ENCODE measurements at places on chromosomes 12 and 14.

DNA sequence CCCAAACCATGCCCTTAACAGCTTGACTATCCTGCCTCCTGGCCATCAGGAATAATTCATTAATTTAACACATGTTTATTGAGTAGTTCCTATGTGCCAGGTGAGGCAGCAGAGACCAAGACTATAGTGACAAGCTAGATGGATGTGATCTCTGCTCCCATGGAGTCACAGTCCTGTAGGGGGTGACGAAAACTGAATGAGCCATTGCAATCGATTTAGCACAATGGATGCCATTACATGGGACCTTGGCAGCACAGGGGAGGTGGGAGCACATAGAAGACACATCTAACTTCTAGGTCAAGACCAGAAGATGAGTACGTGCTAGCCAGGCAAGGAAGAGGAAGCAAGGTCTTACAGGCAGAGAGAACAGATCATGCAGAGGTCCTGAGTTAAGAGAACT, 68.7 kb downstream of the NOS1 start:
- DNase-seq, result no peak

DNA sequence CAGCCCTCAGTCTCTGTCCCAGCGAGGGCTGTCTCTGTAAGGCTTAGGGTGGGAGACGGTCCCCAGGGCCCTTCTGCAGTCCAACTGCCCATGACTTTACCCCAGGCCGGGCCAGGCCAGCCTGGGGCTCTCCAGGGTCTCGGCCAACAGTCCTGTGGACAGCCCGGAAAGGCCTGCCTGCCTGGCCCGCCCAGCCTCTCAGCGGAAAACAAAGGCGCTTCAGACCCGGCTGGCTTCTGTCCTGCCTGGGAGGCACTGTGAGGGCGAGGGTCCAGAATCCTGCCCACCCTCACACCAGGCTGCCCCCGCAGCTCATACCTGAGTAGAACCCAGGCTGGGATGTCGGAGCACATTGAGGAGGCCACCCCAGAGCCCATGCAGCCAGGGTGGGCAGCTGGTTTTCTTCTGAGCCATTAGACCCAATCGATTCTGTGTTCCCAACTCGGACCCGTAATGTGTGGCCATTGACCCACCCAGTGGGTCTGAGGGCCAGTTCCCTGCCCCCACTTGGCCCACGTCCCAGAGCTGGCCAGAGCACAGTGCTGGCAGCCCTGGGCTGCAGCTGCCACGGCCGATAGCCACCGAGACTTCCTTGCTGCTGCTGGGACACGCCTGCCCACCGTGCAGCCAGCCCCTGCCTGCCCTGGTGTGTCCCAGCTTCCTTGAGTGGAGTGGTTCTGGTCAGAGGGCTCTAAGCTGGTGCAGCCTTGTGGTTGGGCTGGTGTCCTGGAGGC, 1.6 kb downstream of the CRIP2 start:
- DNase-seq, result no peak

DNA sequence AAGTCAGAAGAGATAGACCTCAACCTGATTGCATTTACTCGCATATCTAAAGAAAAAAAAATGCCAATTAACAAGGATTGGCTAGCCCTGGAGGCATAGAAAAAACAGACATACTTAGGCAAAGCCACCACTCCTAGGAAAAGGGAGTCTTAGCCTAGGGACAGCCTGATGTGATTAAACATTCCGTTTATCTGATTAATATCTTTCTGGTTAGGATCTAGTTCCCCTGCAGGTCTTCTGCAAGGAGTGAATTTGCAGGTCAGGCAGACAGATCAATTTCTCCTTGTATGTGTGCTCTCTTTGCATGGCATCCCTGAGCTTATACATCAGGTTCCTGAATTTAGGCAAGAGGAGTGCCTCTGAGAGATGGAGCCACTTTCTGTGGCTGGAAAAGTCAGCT, 70.5 kb downstream of the ESRRB start:
- no peak for DNase-seq

- no peak for DNase-seq
Observed at GRCh38 chr12:12219664-12220063, 47.2 kb downstream of the LRP6 start.

DNA sequence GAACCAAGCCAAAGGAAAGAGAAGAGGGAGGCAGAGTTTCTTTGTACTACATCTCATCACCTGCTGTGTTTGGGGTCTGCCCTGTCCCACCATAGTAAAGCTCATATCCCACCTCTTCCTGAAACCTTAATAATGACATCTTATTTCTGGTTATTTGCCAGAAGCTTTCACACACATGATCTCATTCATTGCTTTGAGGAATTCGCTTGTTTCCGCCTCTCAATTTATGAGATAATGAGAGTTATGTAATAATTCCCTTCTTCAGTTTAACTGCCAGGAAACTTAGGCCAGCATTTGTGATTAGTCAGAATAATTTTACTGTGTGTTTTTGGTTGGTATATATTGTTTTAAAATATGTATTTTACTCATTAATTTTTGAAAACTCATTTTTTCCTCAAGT, 205.2 kb downstream of the CACNA1C start:
- DNase-seq, result no peak

- peak; percentile 83 for DNase-seq
Observed at GRCh38 chr14:54691525-54692283, 124.8 kb downstream of the SAMD4A start.
